Hematopoietic multipotent progenitor cell treated with erythropoietin and hydrocortisone succinate and interleukin-3 and kit ligand, for 8 days (in vitro differentiated cells): ENCODE measurements at places on chromosomes 3 and 15.
A peak's percentile ranks its signal among the peaks of the same experiment; 100 is the strongest.

- DNase-seq: no peak
Measured at GRCh38 chr3:149763565-149764195, 11.4 kb upstream of the COMMD2 start.

DNA sequence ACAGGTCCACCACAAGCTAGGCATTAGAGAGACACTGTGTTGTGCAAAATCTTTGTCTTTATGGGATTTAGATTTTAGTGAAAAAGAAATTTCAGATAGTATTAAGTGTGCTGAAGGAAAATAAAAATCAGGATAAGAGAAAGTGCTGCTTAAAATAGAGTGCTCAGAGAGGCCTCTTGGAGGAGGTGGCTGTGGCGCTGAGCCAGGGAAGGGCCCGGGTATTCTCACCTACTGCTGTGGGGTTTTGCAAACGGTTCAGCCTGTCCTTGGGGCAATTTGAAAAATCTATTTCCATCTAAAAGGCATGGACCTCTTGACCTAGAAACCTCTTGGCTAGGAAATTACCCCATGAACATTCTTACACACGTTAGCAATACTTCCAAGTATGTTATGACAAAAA is 267.7 kb downstream of the TJP1 start:
- no peak for DNase-seq

- no peak for DNase-seq
Measured at GRCh38 chr3:78495301-78495700, 1272.5 kb downstream of the ROBO1 start.

DNA sequence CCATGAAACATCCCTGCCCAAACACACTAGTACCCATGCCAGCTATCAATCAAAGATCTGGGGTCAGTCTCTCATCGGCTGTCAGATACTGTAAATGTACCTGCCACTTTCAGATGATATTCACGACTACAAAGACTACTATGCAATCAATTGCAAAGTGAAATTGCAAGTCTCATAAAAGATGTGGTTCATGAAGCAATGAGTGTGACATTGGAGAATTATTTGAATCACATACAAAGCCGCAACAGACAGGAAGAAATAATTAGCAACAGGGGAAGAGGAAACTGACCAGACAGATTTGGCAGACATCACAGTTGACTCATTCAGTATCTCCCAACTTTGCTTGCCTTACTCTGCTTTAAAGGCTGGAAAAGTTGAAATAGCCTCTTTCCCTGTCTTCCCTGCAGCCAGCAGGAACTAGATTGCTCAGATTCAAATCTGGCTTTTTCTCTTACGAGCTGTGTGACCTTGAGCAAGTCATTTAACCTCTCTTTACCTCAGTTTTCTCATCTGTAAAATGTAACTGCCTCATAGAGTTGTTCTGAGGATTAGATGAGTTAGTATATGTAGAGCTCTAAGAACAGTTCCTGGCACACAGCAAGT is 95.7 kb upstream of the C3orf80 start:
- DNase-seq: no peak

DNA sequence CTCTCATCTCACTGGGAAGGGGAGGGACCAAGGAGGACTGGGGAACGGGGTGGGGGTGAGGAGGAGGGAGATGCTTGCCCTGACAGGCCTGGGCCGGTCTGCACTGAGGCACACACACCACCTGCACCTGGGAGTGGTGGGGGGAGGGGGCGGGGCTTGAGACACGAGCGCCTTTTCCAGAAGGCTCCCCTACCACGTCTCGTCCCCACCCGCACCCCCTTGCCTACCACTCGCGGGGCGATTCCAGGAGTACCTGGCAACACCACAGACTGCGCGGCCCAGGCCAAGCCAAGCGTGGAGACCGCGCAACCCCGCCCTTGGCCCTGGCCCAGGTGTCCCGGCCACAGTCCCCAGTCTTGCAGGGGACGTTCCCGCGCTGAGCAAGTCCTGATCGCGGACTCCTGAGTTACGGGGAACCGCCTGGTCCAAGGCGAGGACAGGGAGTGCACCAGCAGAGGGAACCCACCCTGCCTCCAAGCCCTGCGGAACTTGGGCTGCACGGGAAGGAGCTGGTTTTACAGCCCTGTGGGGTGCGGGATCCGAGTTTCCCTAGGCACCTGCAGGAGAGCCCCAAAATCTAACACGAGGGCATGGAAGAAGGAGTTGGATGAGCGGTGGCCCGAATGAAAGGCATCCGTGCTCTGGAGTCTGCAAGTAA is 68.1 kb upstream of the SH3GL3 start:
- DNase-seq: no peak

DNA sequence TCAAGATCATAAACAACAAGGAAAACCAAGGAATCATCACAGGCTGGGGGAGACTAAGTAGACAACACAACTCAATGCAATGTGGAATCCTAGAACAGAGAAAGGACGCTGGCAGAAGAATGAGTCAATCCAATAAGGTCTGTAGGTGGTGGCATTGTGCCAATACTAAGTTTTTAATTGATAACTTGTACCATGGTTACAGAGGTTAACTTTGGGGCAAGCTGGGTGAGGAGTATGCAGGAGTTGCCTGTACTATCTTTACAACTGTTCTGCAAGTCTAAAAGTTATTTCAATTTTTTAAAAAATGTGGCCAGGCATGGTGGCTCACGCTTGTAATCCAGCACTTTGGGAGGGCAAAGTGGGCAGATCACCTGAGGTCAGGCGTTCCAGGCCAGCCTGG is 46.2 kb downstream of the RORA start:
- DNase-seq: no peak

DNA sequence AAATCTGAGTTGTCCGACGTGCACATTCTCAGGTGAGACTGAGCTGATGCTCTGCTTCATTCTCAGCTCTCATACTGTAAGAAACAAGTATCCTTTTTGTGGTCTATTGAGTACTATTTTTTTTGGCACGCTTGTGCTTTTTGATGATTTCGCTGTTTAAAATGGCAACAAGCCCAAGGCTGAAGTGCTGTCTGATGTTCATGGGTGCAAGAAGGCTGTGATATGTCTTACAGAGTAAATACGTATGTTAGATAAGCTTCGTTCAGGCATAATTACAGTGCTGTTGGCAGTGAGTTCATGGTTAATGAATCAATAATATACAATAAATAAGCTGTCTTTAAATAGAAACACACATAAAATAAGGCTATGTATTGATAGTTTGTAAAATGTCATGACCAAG is 27.2 kb downstream of the AQR start:
- no peak for DNase-seq

- no peak for DNase-seq
Measured at GRCh38 chr3:155076888-155077287, 3.2 kb upstream of the MME start.

GRCh38 chr15:70268698-70269251 is 171.1 kb upstream of the TLE3 start:
- no peak for DNase-seq

- DNase-seq: no peak
Measured at GRCh38 chr15:88747631-88748030, 55.6 kb upstream of the ACAN start.

- DNase-seq: no peak
Measured at GRCh38 chr3:53773611-53774368, 72.4 kb downstream of the CHDH start.

DNA sequence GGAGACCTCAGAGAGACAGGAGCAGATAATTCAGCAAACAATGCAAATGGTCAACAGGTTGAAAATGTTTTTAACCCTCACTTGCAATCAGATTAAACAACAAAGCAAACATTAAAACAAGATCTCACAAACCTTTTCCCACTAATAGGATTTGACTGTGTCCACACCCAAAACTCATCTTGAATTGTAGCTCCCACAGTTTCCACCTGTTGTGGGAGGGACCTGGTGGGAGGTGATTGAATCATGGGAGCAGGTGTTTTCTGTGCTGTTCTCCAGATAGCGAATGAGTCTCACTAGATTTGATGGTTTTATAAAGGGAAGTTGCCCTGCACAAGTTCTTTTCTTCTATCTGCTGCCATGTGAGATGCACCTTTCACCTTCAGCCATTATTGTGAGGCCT is 1.3 kb upstream of the LYSMD4 start:
- DNase-seq: no peak

DNA sequence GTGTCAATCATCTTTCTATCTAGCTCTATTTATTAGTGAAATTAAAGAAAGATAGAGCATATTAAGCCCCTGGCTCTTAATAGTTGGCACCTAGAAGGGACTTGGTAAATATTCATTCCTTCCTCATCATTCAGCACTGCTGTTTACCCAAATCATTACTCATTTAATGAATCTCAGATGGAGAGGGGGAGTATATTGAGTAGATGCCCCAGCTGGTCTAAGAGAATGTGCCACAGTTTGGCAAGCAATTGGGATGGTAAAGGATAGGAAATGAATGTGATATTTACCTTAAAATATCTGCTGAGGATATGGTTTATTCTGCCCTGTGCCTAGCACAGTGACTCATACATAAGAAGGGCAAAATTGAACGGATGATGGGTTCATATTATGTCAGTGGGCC is 6.0 kb downstream of the IL1RAP start:
- DNase-seq: no peak

DNA sequence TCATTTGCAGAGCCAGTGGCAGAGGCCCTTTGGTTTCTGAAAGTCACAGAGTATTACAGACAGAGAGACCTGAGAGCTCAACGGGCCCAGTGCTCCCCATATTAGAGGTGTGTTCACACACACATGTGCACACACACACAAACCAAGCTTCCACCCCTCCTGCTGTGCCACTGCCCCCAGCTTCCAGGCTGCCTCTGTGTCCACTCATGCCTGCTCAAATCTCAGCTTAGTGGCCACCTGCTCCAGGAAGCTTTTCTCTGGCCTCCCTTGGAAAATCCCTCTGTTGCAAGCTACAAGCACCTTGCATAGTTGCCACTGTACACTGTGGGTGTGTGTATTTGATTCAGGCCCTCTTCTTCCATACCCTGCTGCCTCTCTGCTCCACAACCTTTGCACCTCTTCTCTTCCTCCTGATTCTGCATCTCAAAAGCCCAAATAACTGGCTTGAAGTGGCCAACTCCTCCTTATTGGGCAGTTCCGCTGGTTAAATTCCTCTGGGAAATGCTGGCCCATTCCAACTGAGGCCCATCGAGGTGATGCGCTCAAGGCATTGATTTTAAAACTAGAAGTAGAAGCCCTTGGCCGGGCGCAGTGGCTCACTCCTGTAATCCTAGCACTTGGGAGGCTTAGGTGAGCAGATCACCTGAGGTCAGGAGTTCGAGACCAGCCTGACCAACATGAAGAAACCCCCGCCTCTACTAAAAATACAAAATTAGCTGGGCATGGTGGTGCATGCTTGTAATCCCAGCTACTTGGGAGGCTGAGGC is 23.0 kb downstream of the MESD start:
- no peak for DNase-seq

DNA sequence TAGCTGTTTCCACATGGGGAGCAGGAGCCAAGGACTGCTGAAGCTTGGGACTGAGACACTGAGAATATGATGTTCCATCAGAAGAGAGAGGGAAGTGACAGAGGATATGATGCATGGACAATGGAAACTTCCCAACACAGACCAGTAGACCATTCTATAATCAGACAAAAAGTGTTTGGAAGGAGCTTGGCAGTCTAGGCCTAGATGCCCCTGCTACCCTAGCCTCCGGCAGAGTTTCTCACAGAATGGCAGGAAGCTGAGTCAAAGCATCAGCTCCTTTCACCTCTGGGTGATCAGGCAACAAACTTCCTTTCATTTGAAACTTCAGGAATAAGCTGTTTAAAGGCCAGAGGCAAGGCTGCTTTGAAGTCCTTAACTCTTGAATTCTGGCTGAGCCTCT is 222.0 kb downstream of the NEK10 start:
- no peak for DNase-seq

DNA sequence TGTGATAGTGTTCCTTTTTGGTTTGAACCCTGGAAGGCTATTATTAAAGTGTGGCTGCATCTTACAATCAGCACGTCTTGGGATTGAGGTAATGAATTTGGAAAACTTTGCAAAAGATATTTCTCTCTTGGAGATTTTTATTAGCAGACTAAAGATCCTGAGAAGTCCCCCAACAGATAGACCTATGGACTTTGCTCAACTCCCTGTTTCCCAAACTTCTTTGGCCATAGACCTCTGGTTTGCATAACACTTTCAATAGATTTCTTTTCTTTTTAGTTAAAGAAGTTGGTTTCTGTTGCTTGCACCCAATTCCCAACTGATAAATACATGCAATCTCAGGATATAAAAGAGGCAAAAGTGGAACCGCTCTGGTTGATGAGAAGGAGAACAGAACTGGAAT is 465.8 kb upstream of the PROK2 start:
- DNase-seq: no peak

- peak; percentile 64 for DNase-seq
Measured at GRCh38 chr3:108110934-108111333, 20.1 kb upstream of the CD47 start.

DNA sequence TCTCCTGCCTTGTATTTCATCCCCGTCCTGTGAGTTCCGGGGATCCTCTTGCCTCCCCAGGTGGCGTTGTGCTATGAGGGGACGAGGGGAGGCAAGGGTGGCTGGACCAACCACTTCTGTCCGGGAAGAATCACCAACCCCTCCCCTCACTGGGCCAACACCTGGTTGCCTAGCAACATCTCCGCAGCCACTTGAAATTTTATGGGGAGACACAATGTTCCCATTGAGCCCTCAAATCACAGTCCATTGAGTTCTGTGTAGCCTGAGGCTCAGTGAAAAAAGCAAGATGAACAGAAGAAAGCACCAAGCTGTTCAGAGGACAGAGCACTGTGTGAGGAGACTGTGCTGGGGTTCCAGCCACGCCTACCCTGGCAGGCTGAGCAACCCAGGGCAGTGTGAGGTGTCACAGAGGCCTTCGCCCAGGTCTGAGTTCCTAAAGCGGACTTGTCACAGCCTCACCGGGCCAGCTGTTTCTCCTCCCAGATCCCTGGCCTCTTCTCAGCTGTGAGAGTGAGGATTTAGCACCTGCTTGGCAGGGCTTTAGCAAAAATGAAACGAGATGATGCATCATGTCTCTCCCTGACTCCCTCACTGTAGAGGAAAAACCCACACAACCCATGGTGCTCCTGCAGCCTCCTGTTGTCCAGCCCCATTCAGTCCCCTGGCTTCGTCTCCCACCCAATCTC is 76.8 kb downstream of the ATP2B2 start:
- no peak for DNase-seq

- no peak for DNase-seq
Measured at GRCh38 chr3:61872077-61872706, 310.8 kb downstream of the PTPRG start.

DNA sequence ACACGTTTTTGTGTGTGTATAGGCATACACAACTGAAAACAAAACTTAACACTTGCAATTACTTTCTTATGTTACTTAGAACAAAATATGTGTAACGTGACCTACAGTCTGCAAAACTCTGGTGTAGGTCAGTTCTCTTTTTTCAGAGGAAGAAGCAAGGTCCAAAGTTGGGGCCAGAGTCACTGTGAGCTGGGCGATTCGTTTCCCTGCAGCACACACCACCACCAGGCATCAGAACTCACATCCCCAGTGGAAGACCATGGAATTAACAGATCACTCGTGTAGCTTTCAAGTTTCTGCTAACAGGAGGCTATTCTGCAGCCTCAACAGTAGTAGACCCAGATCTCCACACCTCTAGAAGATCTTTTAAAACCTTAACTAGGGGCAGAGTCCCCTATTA is 25.8 kb downstream of the ANP32A start:
- no peak for DNase-seq

GRCh38 chr15:94059013-94059587 is 172.3 kb upstream of the MCTP2 start:
- DNase-seq: no peak

GRCh38 chr3:130659911-130660310 is 86.7 kb downstream of the PIK3R4 start:
- no peak for DNase-seq

- no peak for DNase-seq
Measured at GRCh38 chr3:149479621-149480325, 5.3 kb downstream of the TM4SF4 start.
